Activated CD8-positive, alpha-beta memory T cell treated with anti-CD3 and anti-CD28 coated beads, Interleukin-2, amount 10 ng/mL, durations not matched to agents 7 days and 5 days (primary cell): ENCODE measurements at places on chromosomes 16 and 17.

- DNase-seq, result no peak
Measured at GRCh38 chr16:71345031-71345430, 13.5 kb upstream of the CALB2 start.

DNA sequence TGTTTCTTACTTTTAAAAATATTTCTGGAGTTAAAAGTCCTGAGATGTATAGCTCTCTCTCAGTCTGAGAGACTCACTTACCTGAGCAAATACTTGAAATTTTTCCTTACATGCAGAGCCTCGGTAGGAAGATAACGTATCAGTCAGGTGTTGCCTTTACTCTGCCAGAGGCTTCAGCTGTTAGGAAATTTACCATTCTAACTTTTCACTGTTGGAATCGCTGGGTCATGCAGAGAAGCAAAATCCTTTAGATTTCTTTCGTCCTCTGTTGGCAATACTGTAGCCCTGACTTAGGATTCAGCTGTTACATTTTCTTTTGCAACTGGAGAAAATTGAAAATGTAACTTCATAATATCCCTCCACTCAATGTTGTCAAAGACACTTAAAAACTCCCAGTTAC, 20.0 kb upstream of the KCNJ16 start:
- DNase-seq, result no peak

DNA sequence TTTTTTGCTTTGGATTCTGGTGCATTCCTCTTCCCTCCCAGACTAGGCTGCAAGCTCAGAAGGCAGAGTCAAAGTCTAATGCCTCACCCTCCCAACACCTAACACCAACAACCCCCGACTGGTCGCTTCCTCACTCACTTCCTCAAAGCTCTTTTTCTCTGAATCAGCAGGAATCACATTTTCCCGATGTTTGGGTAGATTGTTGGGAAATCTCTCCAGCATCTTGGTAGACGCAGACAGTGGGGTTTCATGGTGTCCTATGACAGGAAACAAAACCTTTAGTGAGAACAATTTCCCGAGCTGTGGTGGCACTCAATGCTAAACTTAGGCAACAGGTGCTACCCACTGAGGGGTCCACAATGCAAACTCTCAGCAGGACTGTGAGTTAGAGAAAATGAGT, 39.9 kb upstream of the ICAM2 start:
- no peak for DNase-seq

- no peak for DNase-seq
Measured at GRCh38 chr16:86508028-86508946, 2.0 kb upstream of the FOXF1 start.

GRCh38 chr16:17384471-17384870, 86.3 kb downstream of the XYLT1 start:
- no peak for DNase-seq

GRCh38 chr17:79565606-79566250, 45.1 kb downstream of the RBFOX3 start:
- DNase-seq, result no peak

DNA sequence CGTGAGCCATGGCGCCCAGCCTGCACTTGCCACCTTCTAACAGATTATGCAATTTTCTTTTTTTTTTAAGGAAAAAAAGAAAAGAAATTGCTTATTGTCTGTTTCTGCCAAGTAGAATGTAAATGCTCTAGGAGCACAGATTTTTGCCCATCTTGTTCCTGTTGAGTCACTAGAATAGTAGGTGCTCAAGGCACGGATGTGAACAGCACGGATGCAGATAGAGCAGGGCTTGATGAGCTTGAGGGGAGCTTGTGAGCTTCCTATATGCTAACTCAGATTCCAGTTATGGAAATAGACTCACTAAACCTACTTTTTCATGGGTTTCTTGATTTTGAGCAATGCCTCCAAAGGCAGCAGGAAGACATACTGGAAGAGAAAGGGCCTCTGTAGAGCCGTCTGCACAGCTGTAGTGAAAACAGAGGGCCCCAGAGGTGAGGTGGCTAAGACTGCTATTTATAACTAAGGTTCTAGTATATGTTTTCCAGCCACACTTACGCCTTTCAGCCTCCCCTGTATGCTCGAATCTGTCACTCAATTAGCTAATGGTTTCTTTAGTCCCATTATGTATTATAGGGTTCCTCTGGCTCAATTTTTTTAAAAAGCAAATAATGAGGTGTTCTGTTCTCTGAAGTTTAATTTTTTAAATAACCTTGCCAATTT, 72.8 kb downstream of the WWP2 start:
- DNase-seq, result no peak

DNA sequence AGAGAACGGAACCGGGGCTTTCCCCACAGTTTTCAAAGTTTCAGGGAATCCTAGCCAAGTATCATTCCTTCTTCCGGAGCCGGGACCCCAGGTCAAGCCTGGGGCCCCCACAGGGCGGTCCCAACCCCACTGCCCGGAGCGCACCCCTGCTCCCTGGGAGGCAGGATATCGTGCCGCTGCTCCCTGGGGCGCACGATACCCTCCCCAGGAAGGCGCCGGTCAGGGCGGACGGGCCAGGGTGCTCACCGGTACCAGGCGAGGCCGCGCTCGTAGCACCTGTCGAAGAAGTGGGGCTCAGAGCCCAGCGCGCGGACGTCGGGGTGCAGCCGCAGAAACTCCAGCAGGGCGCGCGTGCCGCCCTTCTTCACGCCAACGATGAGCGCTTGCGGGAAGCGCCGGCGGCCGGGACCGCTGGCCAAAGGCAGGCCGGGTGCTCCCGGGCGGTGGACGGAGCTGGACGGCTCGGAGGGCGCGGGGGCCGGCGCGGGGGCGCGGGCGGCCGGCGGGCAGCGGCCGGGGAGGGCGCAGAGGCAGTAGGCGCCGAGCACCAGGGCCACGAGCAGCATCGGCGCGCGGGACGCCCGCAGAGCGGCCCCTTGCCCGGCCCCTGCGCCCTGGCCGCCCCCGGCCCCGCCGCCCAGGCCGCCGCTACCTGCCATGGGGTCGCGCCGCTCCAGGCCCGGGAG, 407 bp downstream of the HS3ST6 start:
- no peak for DNase-seq

GRCh38 chr17:37429039-37429438, 22.4 kb downstream of the TADA2A start:
- no peak for DNase-seq

- DNase-seq, result no peak
Measured at GRCh38 chr17:74778960-74779359, 2.8 kb upstream of the NAT9 start.

DNA sequence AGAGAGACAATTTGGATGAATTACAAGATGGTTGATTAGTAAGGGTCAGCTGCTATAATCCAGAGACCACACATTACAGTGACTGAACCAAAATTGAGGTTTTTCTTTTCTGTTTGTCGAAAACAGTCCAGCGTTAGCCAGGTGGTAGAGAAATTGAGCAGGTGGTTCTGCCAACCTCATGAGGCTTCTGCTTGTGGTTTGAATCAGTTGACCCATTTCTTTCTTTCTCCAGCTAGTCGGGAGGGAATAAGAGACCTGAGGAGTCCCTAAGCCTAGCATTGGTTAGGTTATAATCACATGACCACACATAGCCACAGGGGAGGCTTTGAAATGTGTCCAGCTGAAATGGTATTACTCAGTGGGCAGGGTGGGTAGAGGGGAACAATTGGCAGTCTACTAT, 504.6 kb downstream of the HS3ST4 start:
- no peak for DNase-seq

DNA sequence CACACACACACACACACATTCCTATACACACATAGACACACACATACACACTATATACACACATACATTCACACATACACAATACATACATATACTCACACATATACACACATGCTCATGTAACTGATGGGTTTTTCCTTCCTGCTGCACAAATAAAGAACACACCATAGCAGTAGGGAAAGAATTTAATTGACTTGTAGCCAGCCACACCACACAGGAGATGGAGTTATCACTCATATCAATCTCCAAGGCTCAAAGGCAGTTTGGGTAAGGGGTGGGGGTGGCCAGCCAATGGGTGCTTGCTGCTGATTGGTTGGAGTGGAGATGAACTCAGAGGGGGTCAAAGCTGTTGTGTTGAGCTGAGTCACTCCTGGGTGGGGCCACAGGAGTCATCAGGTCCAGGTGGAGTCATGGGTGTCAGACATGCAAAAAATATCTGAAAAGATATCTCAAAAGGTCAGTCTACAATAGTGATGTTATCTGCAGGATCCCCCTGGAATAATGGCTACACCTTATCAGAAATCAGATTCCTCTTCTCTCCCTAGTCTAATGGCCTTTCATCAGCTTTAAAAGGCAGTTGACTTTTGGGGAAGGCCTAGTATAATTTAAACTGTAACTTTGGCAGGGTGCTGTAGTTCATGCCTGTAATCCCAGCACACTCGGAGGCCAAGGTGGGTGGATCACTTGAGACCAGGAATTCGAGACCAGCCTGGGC, 46.1 kb downstream of the WSB1 start:
- peak; percentile 51 for DNase-seq

DNA sequence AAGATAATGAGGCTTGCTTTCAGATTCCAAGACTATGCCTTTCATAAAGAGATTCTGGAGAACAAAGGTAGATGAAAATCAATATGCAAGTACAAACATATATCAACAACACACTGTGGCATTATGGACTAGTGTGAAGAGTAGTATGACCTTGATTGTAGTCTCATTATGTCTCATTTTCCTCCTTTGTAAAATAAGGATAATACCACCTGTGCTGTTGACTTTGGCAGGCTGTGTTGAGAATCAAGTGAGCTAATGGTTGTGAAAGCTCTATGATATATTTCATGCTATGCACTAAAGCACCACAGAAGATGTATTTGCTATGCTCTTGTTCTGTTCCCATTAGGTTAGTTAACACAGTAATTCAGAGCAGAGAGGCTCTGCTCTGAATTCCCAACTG, 78.5 kb upstream of the NACA2 start:
- no peak for DNase-seq

GRCh38 chr17:41777157-41777573, 9.3 kb downstream of the JUP start:
- DNase-seq, result no peak

- no peak for DNase-seq
Measured at GRCh38 chr16:4908854-4909401, 28.0 kb downstream of the PPL start.

DNA sequence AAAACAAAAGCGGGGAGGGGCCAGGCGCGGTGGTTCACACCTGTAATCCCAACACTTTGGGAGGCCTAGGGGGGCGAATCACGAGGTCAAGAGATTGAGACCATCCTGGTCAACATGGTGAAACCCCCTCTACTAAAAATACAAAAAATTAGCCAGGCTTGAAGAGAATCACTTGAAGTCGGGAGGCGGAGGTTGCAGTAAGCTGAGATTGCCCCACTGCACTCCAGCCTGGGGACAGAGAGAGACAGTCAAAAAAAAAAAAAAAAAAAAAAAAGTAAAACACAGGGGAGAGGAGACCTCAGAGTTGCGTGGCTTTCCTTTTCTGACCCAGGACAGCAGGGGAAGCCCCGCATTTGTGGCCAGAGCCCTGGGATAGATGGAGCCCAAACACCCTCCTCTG, 19.9 kb downstream of the ACTG1 start:
- no peak for DNase-seq

GRCh38 chr16:46629331-46630219, 8.4 kb upstream of the SHCBP1 start:
- no peak for DNase-seq

DNA sequence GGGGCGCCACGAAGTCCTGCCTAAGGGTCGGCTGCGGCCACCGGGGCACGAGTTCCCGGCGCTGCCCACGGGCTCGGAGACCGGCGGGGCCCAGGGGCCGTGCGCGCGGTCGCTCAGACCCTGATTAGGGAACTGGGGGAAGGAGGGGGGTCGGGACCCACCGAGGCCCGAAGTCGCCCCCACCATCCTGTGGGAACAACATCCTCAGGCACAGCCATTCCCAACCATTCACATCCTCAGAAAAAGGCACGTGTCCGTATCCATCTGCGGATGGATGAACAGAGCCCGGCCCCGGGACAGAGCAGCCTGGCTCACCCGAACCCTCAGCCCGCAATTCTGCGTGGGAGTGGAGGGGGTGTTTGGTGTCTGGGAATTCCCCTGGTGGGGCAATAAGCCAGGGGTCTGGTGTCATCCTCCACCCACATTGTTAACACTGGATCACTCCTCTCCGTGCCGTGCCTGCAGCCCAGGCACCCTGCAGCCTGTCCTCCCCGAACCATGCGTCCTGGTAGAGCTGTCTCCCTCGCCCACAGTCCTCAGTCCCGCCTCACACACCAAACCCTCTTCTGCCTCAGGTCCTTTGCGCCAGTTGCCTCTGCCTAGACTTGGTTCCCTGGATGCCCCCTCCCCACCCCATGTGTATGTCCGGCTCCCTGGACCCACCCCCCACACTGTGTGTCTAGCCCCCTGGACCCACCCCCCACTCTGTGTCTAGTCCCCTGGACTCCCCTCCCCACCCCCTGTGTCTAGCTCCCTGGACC, 789 bp upstream of the CCDC57 start:
- DNase-seq, result peak; percentile 67

- DNase-seq, result no peak
Measured at GRCh38 chr17:27743281-27743885, 56.9 kb downstream of the NOS2 start.

DNA sequence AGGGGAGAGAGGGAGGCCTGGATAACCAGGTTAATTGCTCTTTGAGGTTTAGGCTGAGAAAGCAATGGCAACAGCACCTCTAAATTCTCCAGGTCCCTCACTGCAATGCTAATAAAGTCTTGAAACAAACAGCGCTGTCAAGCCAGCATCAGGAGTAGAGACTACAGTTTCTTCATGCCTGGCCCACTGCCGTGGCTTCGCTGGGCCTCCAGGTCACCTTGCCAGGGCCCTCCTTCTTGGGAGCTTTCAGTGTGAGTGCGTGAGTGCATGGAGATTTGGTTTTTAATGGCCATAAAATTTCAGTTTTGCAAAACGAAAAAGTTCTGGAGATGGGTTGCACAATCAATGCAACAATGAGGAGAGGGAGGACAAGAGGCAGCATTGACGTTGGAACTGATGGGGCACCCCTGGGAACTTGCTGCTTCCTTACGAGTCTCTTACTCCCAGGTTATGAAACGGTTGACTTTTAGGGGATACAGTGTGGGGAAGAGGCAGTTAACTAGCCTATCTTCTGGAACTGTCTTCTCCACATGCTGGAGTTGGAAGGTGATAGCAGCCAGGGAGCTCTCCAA, 229.4 kb downstream of the XYLT1 start:
- DNase-seq, result no peak

GRCh38 chr17:3022197-3022596, 41.2 kb downstream of the OR1D5 start:
- no peak for DNase-seq

- no peak for DNase-seq
Measured at GRCh38 chr16:160691-161190, 5.0 kb upstream of the HBM start.

- no peak for DNase-seq
Measured at GRCh38 chr17:50299776-50300175, 25.5 kb downstream of the TMEM92 start.

DNA sequence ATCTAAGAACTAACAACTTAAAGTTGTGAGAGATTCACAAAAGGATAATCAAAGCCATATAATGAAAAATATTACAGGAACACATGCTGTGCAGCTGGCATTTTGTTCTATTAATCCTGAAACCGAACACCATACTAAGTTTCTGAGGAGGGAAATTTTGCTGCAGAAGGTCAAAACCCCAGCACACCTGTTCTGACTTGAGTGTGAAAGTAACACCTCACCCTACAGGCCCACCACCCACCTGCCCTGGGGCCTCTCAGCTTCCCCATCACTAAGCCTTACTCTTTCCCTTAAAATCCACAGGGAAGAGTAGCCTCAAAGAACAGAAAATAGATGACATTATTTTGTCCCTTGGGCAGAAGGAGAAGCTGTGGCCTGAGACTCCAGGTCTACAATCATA, 44.8 kb downstream of the STAT5A start:
- DNase-seq, result no peak

GRCh38 chr17:60165971-60166370, 16.2 kb downstream of the CA4 start:
- DNase-seq, result peak; percentile 54
